ENCODE measurements at places on chromosomes 6 and 20.

- DNase-seq = no peak
These were observed 48.4 kb downstream of the MTFR2 start for GRCh38 chr6:136201732-136202131.

GRCh38 chr6:100457311-100457990, 7.3 kb downstream of the SIM1 start:
- DNase-seq = no peak

DNA sequence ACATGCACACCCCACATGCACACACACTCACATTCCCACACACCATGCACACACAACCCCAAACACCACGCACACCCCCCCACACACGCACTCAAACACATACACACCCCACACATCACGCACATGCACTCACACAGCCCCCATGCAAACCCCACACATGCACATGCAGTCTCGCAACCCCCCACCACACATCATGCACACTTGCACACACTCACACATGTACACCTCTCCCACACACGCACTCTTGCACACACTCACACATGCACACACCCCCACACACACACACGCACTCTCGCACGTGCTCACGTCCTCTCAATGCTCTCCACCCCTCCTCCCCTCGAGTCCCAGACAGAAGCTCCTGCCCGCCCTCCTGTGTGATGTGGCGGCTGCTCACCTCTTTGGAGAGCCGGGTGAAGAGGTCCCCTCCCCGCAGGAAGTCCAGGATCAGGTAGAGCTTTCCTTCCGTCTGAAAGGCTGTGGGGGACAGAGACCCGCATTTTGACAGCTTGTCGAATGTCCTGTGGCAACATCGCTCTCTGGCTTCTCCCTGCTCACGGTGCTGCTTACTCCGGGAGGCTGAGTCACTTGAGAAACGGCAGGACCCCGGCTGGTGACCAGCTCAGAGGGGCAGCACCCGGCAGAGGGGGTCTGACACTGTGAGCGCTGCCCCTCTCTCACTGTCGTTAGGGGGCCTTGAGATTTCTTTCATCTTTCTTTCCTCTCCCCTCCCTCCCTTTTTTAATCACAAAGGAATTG, 78.5 kb downstream of the RAMACL start:
- DNase-seq = no peak

- DNase-seq = no peak
These were observed 682.8 kb downstream of the TFAP2A start for GRCh38 chr6:9732056-9732455.

GRCh38 chr6:99014061-99014460, 66.3 kb upstream of the FBXL4 start:
- no peak for DNase-seq

DNA sequence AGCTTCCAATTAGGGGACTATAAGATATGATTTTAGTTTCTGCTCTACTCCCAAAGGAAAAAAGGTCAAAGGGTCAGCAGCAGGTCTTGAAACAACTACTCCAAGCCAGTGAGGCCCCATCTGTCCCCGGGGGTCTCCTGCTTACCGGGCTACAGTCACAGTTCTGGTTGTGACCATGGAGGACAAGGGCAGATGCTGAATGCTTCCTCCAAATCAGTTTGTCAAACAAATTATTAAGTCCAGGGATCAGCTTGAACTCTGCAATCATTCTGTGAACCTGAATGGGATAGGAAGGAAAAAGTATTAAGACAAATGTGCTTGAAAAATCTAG, 60.2 kb downstream of the MYH7B start:
- DNase-seq = no peak

DNA sequence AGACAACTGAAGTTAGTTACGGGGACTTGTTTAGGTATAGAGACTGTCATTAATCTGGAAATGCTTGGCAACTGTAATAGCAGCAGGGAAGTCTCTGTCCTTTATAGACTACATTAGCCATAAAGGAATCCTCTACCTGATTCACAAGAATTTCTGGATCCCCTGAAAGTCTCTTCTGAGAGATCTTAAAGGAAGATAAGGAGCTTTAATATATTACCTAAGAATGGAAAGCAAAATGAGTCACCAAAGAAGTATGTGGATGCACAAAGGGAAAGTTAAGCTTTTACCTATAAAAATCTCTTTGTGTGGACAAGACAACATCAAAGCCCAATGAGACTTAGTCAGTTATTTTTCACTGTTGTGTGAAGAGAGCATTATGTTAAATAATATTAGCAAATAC, 92.2 kb upstream of the RSPO3 start:
- no peak for DNase-seq

GRCh38 chr6:154196333-154196885, 157.4 kb downstream of the OPRM1 start:
- DNase-seq = no peak

DNA sequence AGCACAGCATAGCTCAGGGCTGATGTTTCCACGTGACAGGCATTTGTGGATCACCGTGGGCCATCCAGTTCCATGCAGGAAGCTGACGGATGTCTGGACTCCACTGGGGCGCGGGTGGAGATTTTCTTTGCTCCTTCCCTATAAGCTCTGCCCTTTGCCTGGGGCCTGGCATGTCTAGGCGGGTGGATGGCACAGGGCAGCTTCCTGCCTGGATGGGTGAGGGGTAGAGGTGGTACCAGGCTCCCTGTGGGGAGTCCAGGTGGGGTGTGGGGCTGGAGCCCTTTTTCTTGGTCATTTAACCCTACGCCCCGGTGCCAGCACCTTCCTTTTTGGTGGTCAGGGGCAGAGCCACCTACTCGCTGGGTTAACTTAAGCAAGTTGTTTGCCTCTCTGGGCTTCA, 10.4 kb downstream of the FAM110A start:
- no peak for DNase-seq

DNA sequence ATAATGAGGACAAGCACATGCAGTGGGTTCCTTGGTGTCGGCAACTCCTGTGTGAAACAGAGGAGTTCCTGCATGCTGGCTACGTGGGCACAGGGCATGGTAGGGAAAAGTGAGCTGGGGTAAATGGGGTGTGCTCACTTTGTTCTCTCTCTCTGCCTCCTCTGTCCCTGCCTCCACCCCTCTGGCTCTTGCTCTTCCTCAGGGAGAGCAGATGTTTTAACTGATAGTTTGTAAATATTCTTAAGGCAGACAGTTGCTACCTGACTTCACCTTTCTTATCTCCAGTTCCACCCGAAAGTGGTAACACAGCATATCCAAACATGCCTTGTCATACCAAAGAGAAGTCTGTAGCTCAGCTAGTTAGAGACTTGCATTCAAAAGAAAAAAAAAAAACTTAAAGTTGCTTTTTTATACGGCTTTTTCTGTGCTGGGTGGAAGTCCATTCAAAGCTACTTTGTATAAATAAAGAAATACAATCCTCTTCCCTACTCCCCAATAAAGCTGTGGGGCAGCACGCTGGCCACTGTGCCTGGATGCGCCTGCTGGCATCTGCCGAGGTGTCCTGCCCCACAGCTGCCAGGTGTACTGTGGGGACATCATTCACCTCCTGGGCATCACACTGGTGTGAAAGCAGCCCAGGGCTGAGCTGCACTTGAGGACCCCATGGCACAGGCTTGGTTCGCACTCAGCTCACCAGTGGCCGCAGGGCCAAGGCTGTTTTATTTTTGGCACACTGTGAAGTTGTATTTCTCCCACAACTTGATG, 93.6 kb downstream of the FOXC1 start:
- DNase-seq = no peak

DNA sequence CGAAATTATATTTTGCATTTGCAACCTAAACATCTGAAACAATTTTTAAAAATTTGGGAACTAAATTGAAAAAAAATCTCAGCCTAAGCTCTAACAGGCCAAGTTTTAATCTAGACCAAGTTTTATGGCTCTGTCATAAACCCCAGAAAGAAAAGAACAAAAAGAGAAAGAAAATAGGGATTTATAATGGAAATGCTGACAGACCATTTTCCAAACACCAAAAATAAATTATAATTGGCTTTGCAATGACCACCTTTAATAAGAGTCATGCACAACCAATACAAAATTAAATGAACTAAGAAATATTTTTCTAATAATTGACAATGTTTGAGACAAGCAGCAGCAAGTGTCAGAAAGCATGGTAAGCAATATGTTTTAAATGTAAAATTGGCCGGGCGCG, 72.6 kb downstream of the WDR27 start:
- no peak for DNase-seq

DNA sequence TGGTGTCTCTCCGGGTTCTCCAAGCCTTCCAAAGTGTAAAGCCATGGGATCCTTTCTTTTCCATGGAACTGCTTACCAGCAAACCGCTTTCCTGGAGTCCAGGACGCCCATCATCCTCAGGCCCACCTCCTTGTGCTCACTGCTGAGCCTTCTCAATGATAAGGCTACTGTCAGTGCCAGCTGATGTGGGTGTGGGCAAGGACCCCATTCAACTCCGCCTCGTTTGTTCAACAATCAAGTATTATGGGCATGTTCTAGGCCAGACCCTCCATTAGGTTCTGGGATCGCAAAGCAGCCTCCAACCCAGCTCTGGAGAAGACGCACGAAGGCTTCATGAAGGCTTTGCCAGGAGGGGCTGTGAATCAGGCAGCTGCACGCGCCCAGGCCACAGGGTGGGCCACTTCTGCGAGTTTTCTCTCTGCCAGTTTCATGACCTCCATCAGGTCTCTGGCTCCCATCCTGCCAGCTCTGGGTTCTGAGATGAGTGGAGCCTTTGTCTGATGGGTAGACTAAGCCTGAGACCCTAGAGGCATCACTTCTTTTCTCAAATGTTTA, 177.1 kb downstream of the MRPL14 start:
- DNase-seq = peak; percentile 57

DNA sequence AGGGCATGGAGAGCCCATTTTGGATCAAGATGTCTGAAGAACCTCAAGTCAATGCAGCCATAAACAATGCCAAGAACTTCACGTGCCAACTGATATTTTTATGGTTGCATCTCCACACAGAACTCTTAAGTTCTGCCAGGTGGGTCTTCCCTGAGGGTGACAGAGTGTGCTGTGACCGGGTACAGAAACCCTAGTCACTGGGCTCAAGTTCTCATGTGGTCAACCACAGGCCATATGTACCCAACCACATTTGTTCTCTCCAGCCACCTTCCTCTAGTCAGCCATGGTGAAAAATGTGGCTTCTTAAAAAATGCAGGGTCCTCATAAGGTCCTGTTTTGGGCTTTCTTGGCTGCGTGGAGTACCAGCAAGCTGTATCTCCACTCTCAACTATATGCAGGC, 48.9 kb downstream of the CLIC5 start:
- DNase-seq = no peak

DNA sequence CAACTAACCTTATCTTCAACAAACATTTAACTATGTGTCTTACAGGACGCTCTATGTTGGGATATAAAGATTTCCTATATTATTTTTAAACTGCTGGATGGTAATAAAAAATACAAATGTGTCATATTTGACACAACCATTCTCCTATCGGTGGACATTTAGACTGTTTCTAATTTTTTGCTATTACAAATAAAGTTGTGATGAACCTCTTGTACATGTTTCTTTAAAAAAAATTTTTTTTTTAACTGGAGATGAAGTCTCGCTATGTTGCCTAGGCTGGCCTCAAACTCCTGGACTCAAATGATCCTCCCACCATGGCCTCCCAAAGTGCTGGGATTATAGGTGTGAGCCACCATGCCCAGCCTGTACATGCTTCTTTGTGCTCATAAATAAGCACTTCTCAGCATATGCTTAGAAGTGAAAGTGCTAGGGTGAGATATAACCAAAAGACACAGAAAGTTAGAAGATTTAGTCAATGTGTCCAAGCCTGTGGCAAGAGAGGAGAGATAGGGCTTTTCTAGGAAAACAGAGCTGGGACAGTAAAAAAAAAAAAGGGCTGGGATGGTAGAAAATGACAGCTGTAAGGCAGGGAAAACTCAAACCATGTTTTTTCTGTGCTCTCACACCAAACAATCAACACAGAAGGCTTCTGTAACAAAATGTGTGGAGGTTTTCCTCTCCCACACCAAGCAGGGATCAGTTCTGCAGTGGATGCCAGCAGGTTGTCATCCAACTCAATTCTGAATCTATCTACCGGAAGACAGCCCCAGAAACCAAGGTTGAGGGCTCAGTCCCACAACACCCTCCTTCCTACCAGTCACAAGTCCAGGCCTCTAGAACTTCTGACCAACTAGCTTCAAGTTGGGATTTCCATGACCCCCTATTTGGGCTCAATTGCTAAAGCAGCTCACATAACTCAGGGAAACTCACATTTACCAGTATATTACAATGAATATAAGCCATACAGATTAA, 70.0 kb upstream of the SMIM29 start:
- DNase-seq = no peak
